ENCODE measurements at places on chromosomes 2 and 18. TPM values are rescaled to one million over a fixed set of nuclear protein-coding genes. Genes with fewer than 3 reads are reported as not detected.

- no peak overlapping the region for H3K4me3 ChIP-seq
- H3K27ac ChIP-seq = no peak overlapping the region
- DNase-seq = peak; percentile 34
- H3K27me3 ChIP-seq = no peaks in the 10 kb centered on the region
Measured at GRCh38 chr2:185372188-185372587, 366.4 kb upstream of the FSIP2 start.

- no peaks in the 10 kb centered on the region for H3K27me3 ChIP-seq
- no peaks in the 10 kb centered on the region for H3K4me1 ChIP-seq
- no peak overlapping the region for H3K27ac ChIP-seq
- no peaks in the 10 kb centered on the region for H3K36me3 ChIP-seq
Measured at GRCh38 chr18:21194871-21195771, 46.9 kb upstream of the GREB1L start.

The MAP3K19 gene
- total RNA-seq = not detected

- H3K27me3 ChIP-seq = no peaks in the 10 kb centered on the region
- DNase-seq = no peak
- H3K36me3 ChIP-seq = no peaks in the 10 kb centered on the region
- H3K4me1 ChIP-seq = no peaks in the 10 kb centered on the region
- no peak overlapping the region for H3K27ac ChIP-seq
- H3K4me3 ChIP-seq = no peak overlapping the region
Measured at GRCh38 chr2:45901468-45902032, 250.1 kb downstream of the PRKCE start.

GRCh38 chr2:33498291-33498956, 22.0 kb downstream of the RASGRP3 start:
- H3K4me3 ChIP-seq = no peak overlapping the region
- H3K4me1 ChIP-seq = no peaks in the 10 kb centered on the region
- no peak for DNase-seq
- no peaks in the 10 kb centered on the region for H3K27me3 ChIP-seq
- H3K27ac ChIP-seq = no peak overlapping the region

The C2orf78 gene
- total RNA-seq = not detected
